HTR-8/SVneo (cell line): ENCODE measurements at places on chromosomes 5 and 9.

DNA sequence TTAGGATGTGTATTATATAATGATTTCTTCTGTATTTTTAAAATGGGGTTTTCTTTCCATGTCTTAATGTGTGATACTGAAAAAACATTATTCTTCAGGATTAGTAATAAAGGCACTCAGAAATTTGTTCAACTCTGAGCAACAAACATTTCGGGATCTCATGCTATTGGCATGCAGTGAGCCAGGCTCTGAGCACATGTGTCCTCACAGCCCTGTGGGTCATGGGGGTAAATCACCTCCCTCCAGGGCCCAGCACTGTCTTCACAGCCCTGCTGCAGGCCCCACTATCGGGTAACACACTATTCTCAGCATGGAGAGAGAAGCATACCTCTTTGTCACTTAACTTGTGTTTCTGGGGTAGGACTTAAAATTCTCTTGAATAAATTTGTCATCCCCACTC, 14.0 kb downstream of the TMEM174 start:
- no peak for DNase-seq

DNA sequence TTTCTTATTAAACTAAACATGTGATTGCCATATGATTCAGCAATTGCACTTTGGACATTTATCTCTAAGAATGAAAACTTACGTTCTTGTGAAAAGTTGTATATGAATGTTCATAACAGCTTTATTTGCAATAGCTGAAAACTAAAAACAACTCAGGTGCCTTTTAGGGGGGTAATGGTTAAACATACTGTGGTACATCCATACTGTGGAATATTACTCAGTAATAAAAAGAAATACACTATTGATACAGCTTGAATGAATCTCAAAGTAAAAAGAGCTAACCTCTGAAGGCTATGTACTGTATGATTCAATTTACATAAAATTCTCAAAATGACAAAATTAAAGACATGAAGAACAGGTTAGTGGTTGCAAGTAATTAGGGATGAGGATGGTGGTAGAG, 339.5 kb upstream of the PAPPA start:
- DNase-seq = no peak

DNA sequence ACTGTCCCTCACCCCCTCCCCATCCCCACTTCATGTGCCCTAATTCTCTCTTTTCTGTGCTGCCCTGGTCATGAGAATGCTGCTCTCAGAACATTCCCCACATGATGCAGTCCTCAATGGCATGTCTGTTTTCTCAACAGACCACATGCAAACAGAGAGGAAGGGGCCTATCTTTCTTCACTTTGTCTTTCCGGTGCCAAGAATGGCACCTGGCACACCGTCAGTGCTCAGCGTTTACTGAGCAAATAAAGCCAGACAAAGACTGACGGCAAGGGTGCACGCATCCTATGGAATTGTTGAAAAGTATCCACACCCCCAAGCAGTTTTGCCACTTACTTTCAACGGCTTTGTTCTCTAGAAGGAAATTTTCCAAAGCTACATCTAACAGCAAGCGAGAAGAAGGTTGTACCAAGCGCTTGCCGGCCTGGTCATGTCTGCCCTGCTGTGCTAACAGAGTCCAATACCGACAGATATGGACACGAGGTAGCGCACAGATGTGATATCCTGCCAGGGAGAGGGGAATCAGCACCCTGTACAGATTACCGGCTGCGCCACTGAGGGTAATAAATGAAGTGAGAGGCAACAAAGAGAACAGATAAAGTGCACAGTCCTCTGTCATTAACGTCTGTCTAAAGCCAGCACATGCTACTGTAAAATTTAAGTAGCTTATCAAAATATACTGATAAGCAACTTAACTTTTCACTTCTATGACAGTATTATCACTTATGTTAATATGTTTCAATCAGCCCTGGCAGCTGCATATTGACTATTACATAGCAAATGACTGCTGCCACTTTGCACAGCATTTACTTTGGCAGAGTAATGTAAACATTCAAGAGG, 251.7 kb downstream of the DENND1A start:
- no peak for DNase-seq

DNA sequence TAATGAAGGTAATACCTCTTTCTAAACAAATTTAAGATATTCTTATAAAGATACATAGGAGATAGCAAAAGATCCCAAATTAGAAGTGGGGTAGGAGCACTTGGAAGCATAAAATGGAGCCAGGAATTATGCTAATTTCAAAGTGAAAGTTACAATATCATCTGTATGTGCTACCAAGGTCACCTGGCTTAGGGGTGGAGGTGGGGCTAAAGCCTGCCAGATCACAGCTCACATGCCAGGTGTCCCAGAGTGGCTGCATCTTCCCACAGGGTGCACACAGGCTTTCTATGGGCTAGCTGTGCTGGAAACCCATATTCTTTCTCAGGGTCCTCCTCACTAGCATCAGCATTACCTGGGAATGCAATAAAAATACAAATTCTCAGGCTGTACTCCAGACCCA, 118.2 kb upstream of the TXNDC8 start:
- no peak for DNase-seq

- DNase-seq = no peak
Measured at GRCh38 chr9:123832858-123833650, 96.9 kb downstream of the DENND1A start.

DNA sequence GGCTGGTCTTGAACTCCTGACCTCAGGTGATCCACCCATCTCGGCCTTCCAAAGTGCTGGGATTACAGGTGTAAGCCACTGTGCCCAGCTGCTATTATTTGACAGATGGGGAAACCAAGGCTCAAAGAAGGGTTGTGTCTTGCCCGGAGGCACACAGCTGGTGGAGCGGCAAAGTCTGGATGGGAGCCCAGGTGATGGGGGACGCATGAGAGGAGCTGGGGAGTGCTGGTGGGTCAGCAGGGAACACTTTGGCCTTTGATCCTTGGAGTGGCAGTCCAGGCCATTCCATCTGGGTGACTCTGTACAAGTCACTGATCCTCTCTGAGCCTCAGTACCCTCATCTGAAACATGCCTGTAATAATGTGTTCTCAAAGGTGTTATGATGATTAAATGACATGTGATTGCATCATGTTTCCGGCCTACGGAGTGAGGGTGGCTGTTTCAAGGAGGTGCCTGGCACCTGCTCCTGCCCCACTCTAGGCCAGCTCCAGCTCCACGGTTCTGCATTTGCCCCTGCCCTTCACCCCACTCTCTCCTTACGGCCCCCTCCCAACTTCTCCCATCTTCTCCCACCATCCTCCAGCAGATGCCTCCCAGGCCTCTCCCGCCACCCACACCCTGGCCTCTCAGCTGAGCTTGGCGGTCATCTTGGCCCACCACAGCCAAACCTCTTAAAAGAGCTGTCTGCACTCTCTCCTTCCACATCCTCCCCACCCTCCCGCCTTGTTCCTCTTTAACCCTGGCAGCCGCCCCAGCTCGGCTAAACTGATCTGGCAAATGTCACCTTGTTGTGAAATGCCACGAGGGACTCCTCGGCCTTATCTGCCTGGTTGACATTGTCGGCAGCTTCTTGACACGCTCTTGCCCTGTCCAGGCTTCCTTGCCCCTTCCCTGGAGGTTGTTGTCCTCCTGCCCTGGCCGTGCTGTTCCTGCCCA, 5.5 kb upstream of the DBN1 start:
- no peak for DNase-seq

GRCh38 chr9:82882748-82883147, 180.2 kb downstream of the RASEF start:
- peak; percentile 24 for DNase-seq

DNA sequence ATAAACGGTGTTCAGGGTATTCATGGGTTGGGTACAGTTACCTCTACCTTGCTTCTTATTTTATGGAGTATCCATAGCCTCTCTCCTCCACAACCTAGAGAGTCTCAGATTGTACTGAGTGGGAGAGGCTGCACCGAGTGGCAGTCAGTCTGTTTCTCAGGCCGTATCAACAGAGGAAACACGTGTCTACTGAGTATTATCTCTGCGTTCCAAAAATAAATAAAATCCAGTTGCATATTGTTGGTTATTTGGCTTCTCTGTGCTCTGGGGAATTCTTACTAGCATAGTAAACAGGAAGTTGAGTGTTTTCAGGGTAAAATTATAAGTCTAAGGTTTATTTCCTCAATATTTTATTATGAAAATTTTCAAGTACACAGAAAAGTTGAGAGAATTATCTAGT, 231.0 kb downstream of the ARHGEF28 start:
- DNase-seq = no peak

- DNase-seq = no peak
Measured at GRCh38 chr9:97397220-97397619, 14.7 kb upstream of the TDRD7 start.

- DNase-seq = no peak
Measured at GRCh38 chr5:122707796-122708195, 67.1 kb upstream of the SNX2 start.

DNA sequence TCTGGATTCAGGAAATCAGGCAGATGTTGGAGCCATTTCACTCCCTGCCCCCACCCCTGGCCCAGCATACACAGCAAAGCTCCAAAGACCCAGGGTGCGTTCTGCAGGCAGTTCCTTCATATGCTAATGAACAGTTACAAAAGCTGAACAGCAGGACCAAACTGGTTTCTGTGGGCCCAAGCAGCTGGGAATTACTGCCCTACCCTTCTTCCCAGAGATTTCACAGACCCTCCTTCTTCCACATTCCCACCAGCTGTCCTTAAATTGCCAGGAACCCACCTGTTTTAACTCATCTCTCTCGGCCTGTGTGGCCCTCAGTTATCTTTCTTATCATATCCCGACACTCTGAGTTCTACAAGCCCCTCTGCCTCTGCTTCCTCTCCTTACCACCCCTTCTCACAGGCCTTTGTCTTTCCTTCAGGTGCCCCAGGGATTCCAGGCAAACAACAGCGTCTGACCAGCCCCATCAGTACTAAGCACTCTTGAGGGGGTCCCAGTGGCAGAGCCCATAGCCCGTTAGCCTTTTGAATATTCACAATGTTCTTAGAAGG, 10.6 kb upstream of the F2RL1 start:
- no peak for DNase-seq

DNA sequence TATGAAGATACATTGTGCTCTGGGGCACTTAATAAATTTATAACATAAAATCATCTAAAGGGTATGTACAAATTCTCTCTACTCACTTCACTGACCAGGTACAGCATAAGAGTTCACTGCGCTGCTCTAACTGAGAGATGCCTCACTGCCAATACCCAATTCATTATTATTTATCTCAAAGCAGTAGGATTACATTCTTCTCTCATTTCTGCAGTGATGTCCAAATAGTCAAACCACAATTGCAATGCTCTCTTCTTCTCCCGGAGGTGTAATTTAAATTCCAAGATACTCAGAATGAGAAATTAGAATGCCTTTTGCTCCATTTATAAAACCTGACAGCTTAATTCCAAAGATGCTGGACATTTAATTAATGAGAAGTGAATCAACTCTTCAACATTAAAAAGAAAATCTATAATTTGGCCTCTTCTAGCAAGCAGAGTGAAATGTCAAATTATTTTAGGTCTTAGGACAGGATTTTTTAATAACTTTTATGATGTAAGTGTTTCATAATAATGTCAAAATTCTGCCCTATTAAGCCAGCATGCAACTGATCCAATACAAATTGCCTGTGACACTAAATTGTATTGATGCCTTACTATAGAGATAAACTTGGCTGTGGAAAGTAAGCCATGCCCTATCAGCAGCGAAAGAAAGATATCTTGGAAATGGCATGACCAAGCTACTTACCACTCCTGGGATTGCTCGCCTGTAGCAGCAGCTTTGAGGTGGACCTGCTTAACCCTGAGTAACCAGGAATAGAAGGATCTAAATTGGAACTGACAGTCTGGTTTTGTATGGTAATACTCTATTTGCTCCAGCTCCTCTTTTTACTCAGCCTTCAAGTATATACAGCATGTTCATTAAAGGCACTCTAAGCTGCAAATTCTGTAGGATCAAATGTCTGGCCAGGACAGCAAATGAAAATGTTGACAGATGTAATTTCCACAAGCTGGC, 374.2 kb upstream of the TYRP1 start:
- DNase-seq = no peak

GRCh38 chr5:14261856-14262611, 118.9 kb downstream of the TRIO start:
- no peak for DNase-seq

DNA sequence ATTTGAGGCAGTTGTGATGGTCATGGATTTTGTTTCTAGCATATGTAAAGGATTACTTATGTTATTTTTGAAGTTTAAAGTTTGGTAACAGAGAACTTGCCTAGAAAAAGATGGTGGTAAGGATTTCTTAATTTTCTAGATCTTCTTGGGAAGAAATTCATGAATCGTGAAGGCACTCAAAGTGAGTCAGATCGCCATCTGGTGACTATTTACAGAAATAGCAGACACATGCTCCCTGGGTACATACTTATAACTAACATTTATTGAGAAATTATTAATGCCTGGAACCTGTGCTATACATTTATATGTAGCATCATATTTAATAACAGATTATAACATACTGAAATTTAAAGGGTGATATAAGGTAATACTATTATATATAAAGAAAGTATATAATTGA, 299.7 kb downstream of the IZUMO3 start:
- peak; percentile 0 for DNase-seq

GRCh38 chr5:95892784-95893354, 68.8 kb downstream of the ELL2 start:
- DNase-seq = peak; percentile 37

DNA sequence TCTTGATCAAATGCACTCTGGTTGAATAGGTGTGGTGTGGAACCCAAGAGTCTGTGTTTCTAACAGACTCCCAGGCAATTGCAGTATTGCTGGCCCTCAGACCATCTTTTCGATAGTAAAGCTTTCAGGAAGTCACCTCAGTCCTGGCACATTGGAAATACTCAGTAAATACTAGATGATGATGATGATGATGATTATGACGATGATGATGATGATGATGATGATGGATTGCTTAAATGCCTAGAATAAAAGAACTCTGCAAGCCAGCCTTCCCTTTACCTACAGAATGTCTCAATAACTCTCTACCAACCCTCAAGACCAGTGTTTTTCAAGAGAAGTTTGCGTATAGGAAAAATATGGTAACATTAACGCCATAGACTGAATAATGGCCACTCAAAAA, 268.0 kb downstream of the DNAH5 start:
- no peak for DNase-seq
